ENCODE measurements at places on chromosomes 6 and 20.

- DNase-seq, result no peak
Observed at GRCh38 chr6:139114746-139115145, 20.1 kb upstream of the HECA start.

GRCh38 chr6:163775313-163775712, 360.8 kb downstream of the QKI start:
- DNase-seq, result no peak

DNA sequence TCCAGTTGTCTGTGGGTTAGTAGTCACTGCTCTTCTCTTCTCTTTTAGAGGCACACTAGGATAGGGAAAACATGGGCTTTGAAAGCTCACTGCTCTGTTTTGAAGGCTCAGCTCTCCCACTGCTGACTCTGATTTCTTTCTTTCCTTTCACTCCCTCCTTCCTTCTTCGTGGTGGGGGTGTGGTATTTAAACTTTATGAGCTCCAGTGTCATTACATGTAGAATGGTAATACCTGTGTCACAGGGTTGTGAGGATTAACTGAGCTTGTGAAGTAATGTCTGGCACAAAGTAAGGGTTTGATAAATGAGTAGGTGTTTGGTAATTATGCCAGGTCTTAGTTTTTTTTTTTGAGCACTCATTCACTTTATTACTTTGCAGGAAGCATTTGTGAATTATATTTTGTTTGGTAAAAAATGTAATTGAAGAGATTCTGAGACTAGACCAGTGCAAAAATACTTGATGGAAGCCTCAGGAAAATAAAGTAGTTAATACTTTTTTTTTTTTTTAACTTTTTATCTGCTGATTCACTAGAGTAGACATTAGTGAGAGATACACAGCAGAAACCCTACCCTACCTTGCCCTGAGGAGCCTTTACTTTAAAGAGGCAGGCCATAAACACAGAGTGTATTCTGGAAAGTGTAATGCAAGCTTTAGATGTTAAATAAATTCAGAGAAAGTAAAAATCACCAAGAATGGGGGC, 17.3 kb downstream of the SMAP1 start:
- DNase-seq, result no peak

DNA sequence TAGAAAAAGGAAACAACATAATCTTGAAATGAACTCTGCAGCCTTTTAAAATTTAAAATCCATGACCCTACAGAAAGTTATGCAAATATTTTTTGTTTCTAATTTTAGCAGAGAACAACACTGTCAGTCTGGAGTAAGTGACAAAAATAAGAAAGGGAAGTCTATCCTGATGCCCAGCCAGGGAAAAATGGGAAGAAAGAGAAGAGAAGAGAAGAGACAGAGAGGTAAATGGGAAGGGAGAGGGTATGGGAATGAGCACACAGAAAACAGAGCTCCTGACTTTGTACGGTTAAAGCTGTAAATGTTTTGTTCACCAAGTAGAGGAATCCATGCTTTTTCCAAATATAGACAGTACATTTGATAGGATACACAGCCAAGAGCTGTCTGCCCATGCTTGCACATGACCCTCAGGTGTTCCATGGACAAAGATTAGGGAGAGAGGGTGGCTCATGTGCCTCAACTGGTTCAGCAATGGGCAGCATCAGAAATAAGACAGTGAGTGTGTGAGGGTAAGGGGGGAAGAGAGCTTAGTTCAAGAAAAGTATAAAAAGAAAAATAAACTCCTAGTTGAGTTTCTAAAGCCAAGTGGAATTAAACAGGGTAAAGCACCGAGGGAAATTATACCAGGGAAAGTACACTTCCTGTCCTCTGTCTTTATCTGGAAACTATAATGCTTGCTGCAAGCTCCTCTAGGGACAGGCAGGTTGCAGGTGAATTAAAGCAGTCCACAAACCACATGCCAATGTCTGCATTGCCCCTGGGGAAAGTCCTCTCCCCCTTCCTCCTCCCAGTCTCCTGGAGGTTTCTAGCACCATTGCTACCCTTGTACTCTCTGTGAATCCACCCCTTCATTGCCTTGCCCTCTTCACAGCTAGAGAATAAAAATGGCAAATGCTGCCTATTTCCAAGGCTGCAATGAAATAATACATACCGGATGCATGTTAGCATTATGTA, 30.0 kb downstream of the MAP3K5 start:
- no peak for DNase-seq

DNA sequence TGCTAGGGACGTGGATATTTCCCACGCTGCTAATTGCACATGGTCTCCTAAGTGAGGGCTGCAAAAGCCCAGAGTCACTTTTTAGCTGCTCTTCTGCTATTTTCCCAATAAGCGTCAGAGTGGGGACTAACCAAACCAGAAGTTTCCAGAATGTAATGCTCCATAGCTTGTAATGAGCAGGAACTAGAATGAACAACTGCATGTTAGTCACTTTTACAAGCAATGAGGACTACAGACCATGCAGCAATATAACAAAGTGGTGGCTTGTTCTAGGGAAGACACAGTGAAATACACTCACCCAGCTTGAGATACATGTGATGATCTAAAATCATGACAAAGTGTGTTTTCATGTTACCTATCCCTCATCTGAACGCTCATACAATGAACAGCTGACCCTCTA, 314.1 kb upstream of the SGK1 start:
- no peak for DNase-seq

DNA sequence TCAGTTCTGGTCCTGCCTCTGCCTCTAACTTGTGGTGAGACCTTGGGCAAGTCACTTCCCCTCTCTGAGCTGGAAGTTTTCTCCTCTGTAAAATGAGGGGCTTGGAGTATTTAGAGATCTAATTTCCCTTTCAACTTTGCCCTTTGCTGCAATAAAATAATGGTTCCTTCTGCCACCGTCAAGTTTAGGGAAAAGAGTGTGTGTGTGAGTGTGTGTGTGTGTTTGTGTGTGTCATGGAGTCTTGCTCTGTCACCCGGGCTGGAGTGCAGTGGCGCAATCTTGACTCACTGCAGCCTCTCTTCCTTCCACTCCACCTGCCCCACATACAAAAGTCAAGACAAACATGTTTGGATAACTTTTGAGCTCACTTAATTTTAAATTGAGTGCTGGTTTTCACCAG, 39.2 kb upstream of the PIM1 start:
- DNase-seq, result no peak

DNA sequence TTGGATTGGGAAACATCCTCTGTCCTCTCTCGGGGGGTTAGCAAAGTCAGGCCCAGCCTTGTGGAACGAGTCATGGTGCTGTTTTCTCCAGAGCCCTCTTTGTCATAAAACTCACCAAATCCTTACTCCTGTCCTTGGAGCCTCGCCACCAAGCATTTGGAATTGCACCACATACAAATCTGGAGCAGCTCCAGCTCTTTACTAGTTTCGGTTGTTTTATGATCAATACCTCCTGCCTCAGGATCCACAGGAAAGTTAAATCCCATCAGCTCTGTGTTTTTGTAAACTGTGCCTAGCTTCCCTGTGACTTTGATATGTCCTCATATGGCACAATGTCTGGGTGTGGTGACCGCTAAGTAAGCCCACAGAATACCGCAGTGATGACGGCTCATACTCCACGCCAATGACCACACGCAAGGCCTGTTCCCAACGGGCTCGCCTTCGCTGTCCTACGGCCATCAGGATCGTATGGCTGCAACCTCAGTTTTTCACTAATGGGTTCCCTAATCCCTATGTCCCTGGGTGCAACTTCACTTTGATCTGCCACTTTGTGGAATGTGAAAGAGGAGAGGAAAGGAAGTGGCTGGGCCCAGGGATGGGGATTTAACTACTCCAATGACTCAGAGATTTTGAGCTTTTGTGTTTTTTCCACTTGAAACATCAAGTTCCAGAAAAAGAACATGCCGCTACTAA, 111.3 kb upstream of the FOXQ1 start:
- no peak for DNase-seq

GRCh38 chr20:46592580-46593362, 42.3 kb upstream of the OCSTAMP start:
- no peak for DNase-seq

DNA sequence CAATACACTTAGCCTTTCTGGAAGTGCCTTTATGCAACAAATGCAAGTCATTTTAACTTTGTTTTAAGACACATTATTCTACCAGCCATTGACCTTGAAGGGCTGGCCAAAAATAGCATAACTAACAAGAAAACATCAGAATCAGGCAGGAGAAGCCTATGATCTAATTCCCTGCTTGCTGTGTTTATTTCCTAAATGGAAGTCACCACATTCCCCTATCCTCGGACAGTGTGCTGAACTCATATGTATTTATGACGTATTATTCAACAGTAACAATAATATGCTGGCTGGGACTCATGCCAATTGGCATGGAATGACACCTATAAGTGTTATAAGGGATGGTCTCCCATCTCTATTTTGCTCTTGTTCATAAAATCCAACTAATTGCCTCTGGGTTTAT, 140.7 kb downstream of the MAP3K7 start:
- no peak for DNase-seq

All from naive B cell (primary cell).